ENCODE measurements at places on chromosomes 7 and 10.

GRCh38 chr10:74987339-74988053 lies 124.0 kb upstream of the SAMD8 start:
- no peak for DNase-seq

DNA sequence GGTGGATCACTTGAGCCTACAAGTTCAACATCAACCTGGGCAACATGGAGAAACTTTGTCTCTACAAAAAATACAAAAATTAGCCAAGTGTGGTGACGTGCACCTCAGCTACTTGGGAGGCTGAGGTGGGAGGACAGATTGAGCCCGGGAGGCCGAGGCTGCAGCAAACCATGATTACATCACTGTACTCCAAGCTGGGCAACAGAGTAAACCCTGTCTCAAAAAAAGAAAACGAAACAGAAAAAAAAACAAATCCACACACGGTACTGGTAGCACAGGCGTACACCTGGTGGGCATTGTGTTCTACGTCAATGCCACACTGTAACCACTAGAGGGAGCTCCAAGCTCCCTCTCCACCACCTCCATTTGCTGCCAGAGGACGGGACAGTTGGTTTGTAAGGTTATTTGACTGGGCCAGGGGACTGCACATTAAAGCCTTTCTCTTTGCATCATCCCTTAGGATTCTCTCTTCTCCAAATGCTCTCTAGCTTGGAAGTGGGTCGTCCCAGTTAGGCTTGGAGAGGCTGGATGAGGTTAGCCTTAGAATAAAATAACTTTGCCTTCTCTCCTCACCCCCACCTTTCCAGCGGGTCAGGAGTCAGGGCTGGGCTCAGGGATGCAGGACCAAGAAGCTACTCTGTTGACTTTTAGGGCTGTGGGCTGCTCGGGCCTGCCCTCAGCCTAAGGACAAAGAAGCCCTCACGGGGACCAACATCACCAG lies 130.8 kb downstream of the SORBS1 start:
- DNase-seq = no peak

- no peak for DNase-seq
These were observed 12.7 kb downstream of the FAM241B start for GRCh38 chr10:69642747-69643146.

- DNase-seq = no peak
These were observed 144.7 kb downstream of the PLCE1 start for GRCh38 chr10:94138391-94138790.

DNA sequence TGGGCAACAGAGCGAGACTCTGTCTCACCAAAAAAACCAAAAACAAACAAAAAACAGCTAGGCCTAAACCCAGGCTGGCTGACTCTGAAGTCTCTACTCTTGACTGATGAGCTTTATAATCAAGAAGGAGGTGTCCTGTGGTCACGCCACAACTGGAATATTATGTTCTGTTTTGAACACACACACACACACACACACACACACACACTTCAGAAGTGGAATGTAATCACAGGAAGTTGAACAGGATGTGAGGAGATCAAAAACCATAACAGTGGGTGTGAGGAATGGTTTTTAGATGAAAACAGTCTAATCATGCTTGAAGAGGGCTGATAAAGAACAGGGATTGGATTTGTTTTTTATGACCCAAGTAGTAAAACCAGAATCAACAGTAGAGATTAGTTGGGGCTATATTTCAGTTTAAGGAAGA lies 51.1 kb upstream of the IL6 start:
- DNase-seq = no peak

DNA sequence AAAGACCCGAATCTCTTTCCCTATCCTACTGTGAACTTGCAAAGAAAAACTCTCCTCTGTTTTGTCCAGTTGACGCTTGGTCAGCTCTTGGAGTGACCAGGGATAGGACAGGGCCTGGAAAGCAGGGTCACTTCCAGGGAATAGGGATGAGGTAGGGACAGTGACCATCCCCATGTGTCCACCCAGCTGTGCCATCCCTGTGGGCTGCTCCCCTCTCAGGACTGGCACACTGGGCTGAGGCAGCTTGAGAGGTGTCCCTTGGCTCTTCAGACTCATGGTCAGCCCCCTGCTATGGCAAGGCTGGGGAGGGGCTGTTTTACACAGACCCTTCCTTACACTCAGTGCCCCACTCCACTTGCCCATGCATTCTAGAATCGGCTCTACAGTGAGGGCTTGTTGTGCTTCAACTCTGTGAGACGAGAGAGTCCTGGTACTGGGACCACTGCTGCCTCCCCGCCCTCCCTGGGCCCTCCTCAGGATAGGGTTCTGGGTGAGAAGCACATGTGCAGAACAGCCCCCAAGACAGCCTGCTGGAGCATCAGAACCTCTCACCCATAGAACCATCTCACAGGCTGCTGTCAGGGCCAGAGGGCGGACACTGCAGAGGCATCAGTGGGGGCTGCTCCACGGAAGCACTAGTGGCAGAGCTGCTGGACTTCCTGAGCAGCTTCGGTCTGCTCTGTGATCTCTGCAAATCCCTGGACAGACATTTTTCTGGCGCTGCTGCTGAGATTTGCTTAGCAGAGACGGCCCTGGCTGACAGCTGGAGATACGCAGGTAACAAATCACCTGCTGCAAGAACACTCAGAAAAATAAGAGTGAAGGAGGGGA lies 202.8 kb upstream of the CXCL12 start:
- DNase-seq = no peak

Measured in iPS DF 6.9 (cell line).